ENCODE measurements at places on chromosomes 7 and 10.

DNA sequence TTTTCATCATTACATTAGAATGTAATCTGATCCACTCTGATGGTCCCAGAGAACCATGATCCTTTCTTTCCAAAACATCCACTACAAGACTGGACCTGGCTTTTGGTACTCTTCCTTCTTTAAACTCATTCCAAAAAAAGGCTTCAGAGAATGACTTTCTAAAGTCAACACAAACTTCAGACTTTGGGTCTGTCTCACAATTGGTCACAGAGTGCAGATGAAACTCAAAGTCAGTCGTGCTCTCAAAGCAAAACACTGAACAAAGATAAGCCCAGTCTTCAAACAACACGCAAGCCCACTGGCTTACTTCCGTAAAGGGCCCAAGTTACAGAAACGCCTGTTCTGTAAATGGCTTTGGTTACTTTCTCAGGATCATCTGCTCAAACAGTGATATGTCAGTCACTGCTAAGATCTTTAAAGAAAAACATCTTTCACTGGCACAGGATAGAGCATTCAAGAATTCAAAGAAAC lies 250.9 kb upstream of the MKLN1 start:
- DNase-seq: no peak

GRCh38 chr10:68142761-68143160 lies 33.5 kb downstream of the MYPN start:
- no peak for DNase-seq

GRCh38 chr7:129498021-129498420 lies 4.3 kb upstream of the SMKR1 start:
- no peak for DNase-seq

DNA sequence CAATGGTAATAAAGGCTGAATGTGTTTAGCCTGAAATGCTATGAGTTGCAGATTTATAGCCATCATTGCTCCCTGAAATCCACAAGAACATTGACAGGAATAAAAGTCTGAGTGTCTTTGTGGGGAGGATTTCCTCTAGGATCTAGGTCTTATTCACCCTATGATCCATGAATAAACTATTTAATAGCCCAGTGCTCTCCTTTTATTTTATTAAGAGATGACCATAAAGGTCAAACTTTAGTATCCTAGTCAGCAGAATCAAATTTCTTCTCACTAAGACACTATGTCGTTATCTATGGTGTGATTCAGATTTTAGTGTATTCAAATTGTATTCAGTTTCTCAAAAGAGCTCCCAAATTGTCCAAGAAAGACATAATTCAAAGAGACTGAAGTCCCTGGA lies 67.8 kb upstream of the AKR1E2 start:
- no peak for DNase-seq

DNA sequence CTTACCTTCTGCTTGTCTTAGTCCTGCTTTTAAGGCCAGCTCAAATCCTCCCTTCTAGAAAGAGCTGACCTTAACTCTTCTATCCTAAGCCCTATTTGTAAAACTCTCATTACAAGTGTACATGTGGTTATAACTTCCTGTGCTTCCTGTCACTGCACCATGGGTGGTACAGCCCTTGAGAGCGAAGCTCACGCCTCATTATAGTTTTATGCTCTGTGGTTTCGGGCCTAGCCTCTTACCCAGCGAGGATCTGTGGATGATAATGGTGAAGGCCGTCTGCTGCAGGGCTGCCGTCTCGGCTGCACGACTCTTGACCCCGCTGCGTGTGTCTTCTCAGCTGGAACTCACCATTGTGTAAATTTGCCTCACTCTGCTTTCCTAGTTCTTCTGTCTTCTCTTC lies 74.6 kb downstream of the CUL1 start:
- no peak for DNase-seq

DNA sequence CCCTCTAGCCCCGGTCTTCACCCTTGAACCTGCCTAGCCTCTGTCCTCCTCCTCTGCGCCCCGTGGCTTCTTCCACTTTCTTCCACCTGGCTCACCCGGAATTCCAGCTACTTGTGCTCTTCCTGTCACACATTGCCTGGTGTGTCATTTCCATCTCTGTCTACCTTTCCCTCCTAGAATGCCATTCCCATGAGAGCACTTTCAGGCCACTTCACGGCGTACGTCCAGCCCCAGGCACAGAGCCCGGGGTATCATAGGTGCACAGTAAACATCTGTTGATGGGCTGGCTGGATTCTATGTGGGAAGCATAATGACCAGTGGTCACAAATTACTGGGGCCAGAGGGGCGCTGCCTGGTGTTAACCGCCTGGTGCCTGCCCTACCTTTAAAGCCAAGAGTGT lies 161.3 kb downstream of the CUX1 start:
- no peak for DNase-seq

GRCh38 chr7:55427342-55427741 lies 62.2 kb downstream of the LANCL2 start:
- no peak for DNase-seq

DNA sequence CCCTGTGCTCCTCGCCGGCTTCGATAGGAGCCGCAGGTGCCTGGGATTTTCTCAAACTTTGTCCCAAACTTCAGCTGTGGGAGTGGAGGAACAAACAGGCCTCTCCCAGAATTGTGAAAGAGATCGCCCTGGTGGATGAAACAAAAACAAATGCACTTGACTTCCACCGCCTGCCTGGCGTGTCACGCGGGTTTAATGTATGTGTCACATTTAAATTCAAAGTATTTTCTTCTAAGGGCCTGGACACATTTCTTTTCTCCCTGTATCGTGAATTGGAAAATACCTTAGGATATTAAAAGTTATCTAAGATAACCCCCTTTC lies 694 bp upstream of the WASL start:
- DNase-seq: peak; percentile 78

DNA sequence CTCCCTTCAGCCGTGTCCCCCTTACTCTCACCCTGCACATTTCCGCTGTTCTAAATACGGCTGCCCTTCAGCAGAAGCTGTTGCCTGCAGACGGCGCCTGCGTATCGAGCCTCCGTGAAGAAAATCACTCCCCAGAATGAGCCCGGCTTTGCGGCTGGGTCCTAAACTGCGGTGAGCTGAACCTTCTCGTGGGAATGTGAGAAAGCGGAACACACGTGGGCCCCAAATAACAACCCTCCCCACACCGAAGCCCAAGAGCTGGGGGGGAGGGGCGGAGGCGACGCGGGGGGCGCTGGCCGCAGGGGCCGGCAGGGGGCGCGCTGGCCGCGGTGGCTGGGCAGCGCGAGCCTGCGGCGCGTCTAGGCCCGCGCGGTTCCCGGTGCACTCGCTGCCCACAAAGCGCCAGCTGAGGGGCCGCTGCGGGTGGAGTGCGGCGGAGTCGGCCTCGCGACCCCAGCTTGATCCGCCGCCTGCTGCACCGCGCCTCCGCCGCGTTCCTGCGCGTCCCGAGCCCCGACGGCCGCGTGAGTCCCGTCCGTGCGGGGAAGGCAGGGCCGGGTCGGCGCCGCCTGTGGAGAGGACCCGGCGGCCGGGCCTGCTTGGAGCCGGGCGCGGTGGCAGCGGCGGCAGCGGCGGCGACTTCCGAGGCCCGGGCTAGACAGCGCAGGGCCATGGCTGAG lies at the start of gene ZNF398:
TSS of gene ZNF398 (plus strand) at position 382 of the 680 bp plus-strand sequence. CDS start at position 672, 290 bp downstream.
- DNase-seq: peak; percentile 70

- no peak for DNase-seq
Measured at GRCh38 chr10:107554333-107554732, 389.8 kb upstream of the SORCS1 start.

GRCh38 chr7:81327468-81328266 lies 408.8 kb upstream of the SEMA3C start:
- peak; percentile 55 for DNase-seq

- no peak for DNase-seq
Measured at GRCh38 chr7:31919678-31920369, 150.4 kb downstream of the PDE1C start.

DNA sequence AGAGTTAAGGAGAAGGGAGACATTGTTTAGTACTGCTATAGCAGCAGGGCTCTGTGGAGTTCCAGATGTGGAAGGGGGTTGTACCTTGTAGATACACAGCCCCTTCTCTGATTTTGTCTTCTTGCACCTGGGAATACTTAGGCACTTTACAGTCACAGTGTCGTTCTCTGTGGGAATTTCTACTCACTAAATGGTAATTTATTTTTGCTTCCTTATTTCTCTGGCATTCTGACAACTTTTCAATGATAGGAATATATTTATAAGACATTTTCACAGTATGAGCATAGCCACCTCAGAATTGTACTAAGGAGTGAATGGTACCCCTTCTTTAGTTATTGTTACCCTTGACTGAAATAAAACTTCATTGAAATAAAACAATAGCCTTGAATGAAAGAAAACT lies 132.8 kb downstream of the SUGCT start:
- DNase-seq: no peak

- DNase-seq: peak; percentile 2
Measured at GRCh38 chr7:142168746-142169145, 57.2 kb downstream of the MGAM2 start.

- DNase-seq: no peak
Measured at GRCh38 chr10:1190052-1190395, 133.8 kb downstream of the WDR37 start.

DNA sequence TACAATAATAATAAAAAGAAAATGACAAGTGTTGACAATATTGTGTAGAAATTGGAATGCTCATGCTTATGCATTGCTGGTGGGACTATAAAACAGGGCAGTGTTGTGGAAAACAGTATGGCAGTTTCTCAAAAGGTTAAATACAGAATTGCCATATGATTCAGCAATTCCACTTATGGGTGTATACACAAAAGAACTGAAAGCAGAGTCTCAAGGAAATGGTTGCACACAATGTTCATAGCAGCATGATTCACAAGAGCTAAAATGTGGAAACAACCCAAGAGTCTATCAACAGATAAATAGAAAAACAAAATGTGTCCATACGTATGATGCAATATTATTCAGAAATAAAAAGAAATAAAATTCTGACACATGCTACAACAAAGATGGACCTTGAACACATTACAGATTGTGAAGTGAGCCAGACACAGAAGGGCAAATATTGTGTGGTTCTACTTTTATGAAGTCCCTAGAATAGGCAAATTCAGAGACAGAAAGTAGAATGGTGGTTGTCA lies 64.8 kb upstream of the GRM8 start:
- DNase-seq: peak; percentile 19

DNA sequence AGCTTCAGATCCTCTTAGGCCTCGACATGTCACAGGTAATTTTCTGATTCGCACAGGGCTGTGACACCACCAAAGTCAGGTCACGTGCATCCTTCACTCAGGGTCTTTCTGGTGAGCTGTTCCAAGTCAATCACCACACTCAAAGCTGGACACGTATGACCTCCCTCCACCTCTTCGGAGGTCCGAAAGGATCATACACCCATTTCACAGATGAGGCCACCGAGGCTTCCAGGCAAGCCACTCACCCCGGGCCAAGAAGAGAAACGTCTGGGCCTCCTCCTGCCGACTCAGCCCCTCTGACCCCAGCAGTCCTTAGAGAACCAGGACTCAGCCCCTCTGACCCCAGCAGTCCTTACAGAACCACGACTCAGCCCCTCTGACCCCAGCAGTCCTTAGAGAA lies 74.6 kb downstream of the FOXL3 start:
- no peak for DNase-seq

DNA sequence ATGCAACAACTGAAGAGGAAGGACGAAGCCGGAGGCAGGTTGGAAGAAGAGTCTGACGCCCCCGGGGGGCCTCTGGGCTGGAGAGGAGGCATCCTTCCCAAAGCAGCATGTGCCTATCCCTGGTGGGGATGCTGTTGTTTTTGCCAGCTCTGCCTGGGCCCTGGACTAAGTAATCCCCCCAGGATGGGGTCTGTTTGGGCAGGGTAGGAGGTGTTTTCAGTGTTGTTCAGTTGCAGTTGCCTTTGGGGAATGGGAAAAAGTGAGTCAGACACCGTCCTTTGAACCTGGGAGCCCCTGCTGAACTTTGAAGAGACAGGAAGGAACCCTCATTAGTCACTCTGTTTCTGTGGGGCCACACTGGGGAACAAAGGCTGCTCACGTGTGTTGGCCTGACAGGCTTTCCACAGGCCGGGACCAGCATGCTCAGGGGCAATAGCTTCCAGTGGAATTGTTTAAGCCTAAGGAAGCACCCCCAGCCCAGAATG lies 35.2 kb upstream of the GDF10 start:
- no peak for DNase-seq

GRCh38 chr7:7103343-7104313 lies 78.7 kb upstream of the C1GALT1 start:
- peak; percentile 75 for DNase-seq

DNA sequence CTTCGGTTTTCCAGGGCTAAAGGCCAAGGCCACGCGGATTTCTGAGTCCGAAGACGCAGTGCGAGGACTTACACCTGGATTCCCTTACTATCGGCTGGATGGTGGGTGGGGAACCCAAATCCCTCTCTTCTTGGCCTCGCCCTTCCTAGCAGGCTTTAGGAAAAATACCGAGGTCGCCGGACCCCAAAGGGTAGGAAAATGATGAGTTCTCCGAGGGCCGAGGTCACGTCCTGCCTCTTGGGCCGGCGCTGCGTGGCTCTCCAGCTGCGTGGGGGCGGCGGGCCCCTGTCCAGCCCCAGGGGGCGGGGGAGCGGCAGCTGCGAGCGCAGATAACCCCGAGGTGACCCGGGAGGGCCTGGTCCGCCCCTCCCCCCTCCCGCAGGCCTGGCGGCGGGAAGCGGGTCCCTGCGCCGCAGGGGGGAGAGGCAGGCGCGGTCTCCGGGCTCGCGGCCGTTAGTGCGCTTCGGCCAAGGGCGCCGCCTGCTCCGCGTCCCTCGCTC lies 805 bp upstream of the HMX3 start:
- no peak for DNase-seq

GRCh38 chr10:15043674-15044073 lies at the start of gene OLAH:
TSS of gene OLAH (plus strand) at chr10:15043943. CDS start at chr10:15047289, 3,346 bp downstream.
- peak; percentile 40 for DNase-seq

- DNase-seq: no peak
Measured at GRCh38 chr7:36633377-36633776, 90.9 kb downstream of the AOAH start.

DNA sequence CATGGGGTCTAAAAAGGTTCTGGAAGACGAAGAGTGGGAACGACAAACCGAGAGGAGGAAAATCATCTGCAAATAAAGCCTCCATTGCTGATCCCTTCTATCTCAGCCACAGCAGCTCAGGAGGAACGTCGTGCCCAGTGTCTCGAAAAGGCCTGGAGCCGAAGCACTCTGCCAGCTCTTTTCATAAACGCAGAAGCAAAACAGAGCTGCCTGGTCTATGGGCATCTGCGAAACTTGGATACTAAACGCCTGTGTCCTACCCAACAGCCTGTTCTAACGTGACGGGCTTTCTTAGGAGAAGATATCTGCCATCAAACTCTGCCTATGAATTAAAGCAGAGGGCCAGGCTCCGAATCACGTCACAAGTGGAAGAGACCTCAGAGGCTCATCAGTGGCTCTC lies 68.7 kb downstream of the GNA12 start:
- no peak for DNase-seq

DNA sequence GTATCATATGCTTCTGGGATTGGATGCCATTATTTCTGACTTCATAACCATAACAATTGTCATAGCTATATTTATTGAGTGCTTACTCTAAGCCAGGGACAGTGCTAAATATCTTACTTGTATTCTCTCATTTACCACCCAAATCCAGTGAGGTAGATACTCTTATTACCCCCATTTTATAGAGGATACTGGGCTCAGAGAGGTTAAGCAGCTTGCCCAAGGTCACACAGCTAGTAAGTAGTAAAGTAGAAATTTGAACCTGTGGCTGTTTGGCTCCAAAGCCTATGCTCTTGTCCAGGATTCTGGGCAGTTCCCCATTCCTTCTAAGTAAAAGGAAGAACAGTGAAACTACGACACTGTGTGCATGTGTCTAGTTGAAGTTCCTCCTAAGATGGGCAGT lies 56.5 kb downstream of the COL13A1 start:
- DNase-seq: no peak
